ENCODE measurements at places on chromosomes 5 and 9. TPM values are rescaled to one million over a fixed set of nuclear protein-coding genes. Genes with fewer than 3 reads are reported as not detected.

GRCh38 chr5:167156446-167156845 lies 1135.0 kb upstream of the WWC1 start:
- DNase-seq = no peak

- DNase-seq = no peak
Measured at GRCh38 chr5:53038196-53038847, 49.2 kb downstream of the ITGA2 start.

DNA sequence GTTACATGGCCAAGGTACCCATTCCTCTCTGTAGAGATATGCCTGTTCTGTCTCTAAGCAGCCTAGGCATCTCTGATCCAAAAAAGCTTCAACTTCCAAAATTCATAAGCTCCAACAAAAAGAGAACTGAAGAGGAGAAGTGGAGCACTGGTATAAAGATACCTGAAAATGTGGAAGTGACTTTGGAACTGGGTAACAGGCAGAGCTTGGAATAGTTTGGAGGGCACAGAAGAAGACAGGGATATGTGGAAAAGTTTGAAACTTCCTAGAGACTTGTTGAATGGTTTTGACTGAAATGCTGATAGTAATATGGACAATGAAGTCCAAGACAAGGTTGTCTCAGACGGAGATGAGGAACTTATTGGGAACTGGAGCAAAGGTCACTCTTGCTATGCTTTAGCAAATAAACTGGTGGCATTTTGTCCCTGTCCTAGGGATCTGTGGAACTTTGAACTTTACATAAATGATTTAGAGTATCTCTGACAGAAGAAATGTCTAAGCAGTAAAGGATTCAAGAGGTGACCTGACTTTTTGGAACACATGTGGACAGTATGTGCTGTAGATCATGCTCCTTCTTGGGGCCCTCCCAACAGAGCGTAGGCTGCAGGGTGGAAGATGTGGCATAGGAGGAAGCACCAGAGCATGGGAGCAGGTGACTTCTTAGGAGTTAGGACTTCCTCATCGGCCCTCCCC lies 162.2 kb upstream of the TRIM32 start:
- no peak for DNase-seq

DNA sequence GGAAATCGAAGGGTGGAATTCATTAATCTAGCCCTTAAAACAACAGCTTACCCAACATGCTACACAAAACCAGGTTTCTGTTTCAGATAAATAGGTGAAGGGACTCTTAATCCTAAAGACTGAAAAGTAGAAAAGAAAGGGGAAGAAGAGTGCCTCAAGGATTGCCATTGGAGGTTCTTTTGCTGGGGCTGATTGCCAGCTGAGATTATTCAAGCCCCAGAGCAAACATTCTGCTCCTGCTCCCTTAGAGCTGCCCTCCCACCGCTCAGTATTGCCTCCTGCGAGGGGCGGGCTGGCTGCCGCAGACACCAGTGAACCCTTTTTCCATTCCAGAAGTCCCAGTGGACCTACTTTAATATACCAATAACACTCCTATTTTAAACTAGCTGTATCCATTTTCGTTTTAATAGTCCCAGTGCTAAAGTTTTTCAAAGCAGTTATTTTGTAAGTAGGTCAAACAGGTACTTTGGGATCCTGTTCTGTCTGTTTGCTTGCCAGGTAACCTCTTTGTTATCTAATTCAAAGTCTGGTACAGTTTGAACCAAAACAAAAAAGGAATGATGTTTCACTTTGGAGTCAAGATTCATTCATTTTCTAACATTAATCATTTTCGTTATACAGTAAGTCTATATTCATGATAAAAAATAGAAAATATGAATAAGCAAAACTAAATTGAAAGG lies 38.6 kb downstream of the HMGCS1 start:
- peak; percentile 52 for DNase-seq

FOXD4 gene
- total RNA-seq = 1.8 TPM

DNA sequence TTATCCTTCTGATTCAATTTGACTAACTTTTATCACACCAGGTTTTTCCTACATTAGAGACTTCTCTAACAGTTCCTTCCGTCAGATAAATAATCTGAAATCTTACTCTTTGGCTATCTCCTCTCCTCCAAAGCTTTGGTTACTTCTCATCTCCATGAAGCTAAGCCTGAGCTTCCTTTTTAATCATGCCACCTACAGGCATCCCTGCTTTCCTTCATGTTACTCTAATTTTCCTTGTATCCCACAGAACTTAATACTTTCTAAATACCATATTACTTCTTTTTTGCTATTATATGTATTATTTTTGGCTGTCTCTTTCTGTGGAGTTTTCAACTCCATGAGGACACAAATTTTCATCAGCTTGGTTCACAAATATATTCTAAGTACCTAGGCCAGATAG lies 49.7 kb downstream of the C9 start:
- DNase-seq = no peak

CCL21 gene
- 36.7 TPM for total RNA-seq

PFN3 gene
- total RNA-seq = not detected

GRCh38 chr9:132672413-132672690 lies 2.1 kb downstream of the GTF3C4 start:
- DNase-seq = no peak

DNA sequence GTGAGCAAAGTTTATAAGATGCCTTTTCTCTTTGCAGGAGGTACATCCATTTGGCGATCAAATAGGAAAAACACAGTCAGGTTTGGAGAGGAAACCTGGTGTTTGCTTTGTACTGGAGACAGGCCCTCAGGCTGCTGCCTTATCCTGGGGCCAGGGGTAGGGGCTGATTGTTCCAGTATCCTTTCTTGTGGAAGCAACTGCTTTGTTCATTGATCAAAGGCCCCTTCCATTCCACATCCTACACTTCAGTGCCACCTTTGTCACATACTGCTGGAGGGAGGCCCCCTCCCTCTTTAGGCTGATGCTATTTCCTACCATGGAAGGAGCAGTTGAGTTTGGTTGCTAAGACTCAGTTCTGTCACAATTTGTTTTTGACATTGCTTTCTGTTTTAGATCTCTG lies 778.1 kb downstream of the TLR4 start:
- no peak for DNase-seq

DNA sequence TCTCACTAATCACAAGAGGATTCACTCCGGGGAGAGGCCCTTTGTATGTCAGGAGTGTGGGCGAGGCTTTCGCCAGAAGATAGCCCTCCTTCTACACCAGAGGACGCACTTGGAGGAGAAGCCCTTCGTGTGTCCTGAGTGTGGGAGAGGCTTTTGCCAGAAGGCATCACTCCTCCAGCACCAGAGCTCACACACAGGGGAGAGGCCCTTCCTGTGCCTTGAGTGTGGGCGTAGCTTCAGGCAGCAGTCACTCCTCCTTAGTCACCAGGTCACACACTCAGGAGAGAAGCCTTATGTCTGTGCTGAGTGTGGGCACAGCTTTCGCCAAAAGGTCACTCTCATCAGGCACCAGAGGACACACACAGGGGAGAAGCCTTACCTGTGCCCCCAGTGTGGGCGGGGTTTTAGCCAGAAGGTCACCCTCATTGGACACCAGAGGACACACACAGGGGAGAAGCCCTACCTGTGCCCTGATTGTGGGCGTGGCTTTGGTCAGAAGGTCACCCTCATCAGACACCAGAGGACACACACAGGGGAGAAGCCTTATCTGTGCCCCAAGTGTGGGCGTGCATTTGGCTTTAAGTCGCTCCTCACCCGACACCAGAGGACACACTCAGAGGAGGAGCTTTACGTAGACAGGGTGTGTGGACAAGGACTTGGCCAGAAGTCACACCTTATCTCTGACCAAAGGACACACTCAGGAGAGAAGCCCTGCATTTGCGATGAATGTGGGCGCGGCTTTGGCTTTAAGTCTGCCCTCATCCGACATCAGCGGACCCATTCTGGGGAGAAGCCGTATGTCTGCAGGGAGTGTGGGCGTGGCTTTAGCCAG lies 27.8 kb downstream of the NUTM2F start:
- DNase-seq = peak; percentile 30

DNA sequence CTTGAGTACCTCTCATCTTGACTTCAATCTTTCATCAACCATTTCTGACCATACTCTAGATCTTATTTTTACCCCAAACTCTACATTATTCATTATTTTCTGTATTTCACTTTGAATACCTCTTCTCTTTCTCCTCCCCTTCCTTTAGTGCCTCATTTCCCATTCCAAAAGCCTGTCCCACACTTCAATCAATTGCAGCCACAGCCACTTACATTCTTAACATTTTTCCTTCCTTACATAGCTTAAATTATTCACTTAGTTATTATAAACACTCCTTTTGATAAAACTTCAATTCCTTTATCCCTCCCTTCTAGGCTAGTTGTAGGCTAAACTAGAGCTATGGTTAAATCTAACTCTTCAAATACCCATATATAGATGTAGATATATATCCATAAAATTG lies 344.0 kb downstream of the PRR16 start:
- DNase-seq = no peak

MEF2C gene
- 13.6 TPM for total RNA-seq

GRCh38 chr5:134464988-134465815 lies 53.5 kb upstream of the CDKN2AIPNL start:
- DNase-seq = no peak

DNA sequence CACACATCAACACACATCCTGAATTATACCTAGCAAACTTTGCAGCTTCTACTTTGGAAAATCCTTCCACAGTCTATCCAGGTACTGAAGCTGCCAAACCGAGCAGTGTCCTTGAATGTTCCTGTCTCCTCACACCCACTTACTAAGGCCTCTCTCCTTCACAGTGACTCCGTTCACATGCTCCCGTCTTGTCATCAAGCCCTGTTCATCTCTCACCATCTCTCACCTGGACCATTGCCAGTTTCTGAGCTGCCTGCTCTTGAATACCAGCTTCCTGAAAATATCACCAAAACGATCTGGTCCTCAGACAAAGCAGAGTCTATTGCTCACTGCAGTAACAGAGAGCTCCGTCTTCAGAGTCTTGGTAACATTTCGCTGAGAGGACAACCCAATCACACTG lies 57.4 kb downstream of the GCNT1 start:
- no peak for DNase-seq

DNA sequence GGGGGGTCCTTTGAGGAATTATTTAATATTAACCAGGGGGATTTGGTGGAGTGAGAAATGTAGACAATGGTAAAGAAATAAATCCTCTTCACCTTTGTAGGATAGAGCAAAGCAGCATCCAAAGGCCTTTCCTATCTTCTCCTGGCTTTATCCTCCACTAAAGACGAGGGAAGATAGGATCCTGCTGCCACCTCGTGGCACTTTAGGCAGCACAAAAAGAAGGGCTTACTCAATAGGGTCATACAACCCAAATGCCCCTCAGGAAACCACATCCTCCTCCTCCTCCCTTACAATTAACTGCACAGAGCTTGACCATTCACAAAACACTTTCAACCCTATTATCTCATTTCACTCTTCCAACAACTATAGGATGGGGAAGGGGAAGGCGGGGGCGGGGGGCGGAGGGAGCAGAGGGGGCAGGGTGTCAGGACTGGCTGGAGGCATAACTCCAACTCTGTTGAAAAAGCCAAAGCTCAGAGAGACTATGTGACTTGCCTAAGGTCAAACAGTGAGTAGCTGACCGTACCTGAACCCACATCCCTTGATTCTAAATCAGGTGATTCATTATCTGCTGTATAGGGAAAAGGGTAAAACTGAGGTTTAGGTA lies 45.4 kb upstream of the MYOT start:
- peak; percentile 44 for DNase-seq

DNA sequence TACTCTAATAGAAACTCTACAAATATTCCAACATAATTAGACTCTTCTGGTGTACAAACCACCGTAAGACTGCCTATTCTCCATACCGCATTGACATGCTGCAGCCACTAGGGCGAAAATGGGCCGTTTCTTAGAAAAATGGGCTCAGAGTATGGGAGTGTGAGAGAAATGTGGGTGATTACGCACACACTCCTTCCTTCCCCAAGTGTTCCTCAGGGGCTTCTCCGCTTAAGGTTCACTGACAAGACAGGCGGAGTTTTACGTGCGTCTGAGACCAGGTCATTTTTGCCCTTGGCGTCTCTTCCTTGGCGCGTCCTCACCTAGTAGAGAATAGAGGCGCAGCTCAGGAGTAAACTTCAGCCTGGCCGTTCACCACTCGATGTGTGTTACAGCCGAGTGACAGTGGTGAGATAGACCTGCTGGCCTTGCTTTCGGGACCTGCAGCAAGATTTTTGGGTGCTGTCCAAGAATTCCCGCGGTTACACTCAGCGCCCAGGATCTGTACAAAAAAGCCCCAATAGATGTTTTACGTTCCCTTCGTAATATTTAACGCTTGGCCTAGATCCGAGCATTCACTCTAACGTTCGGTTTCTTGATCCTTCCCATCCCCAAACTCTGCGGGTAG lies 1.8 kb upstream of the NTRK2 start:
- DNase-seq = peak; percentile 60

DNA sequence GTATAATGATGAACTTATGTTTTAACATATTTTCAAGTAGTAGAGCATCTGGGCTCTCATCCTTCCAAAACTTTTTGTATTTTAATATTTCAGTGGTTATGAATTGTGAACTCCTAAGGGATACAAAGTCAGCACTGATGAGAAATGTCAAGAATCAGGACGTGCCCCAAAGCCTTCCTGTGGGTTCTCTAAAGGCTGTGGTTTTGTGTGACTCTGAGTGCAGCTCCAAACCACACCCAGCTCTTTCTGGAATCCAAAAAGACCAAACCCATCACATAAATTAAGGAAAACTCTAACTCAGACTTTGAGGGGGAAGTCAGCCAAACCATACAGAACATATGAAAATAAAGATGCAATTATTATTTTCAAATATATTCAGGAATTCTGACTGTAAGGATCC lies 40.8 kb upstream of the SMU1 start:
- DNase-seq = no peak

Data from stomach (tissue), 19 donors.